Central memory CD8-positive, alpha-beta T cell (primary cell): ENCODE measurements at places on chromosomes 5 and 9.

GRCh38 chr5:149437391-149438040, 58.4 kb upstream of the IL17B start:
- DNase-seq: no peak
- peaks cover 14% of the 10 kb centered on the region for H3K27me3 ChIP-seq
- H3K36me3 ChIP-seq: no peaks in the 10 kb centered on the region

- no peak for DNase-seq
- no peaks in the 10 kb centered on the region for H3K4me1 ChIP-seq
- H3K27me3 ChIP-seq: no peaks in the 10 kb centered on the region
- H3K36me3 ChIP-seq: no peaks in the 10 kb centered on the region
Observed at GRCh38 chr5:53877243-53877642, 316.8 kb downstream of the NDUFS4 start.

DNA sequence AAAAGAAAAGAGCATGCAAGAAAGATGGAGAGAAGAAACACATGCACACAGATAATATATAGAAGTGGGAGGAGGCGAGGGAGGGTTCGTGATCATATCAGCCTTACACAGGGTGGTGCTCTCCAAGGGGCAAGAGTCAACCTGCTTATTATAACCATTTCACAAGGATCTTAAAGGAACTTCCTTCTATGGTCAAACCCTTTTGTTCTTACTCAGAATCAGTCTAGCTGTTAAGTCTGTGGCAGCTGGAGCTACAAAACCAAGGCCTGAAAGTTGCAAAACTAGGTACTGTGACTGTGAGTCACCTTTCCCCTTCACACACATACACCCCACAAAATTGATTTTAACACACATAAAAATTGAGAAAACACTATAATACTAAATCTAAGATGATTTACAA, 18.5 kb upstream of the ERMP1 start:
- H3K27me3 ChIP-seq: no peaks in the 10 kb centered on the region
- no peak overlapping the region for H3K4me3 ChIP-seq
- no peak for DNase-seq
- H3K27ac ChIP-seq: peak overlapping the region; percentile 61

DNA sequence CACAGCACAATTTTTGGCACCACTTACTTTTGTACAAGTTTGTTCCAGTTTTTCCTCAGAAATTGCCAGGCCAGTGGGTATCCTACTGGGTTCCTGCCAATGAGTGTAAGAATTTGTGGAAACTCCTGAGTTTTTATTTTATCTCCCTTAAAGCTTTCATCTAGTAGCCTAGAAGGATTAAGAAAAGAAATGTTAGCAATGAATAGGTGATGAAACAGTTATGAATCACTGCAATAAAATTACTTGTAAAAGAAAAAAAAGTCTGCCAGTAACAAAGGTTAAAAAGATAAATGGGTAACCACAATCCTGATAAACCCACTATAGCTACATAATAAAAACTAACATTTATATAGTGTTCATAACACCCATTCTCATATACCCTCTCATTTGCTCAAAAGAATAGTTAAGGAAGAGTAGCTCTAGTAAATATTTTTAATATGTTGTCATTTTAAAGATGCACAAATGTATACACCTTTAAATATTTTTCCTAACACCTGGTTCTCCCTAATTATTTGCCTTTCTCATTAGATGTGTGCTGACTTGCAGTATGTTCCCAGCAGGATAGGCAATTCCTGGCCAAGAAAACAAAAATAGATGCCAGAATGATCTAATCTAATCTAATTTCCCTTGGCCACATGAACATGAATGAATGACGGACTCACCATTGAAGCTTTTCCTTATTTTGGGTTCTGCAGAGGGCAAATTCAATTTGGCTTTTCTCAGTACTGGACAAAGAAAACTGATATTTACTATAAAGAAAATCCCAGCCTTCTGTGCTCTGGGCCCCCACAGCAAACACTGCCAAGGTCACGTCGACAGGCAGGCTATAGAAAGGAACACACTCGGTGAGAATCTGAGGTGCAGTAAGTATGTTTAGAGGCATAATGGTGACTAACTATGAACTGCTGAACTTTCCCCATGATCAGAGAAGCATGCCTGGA, 26.4 kb downstream of the ERAP1 start:
- no peak overlapping the region for H3K4me3 ChIP-seq
- H3K4me1 ChIP-seq: no peaks in the 10 kb centered on the region
- DNase-seq: no peak
- peaks cover 81% of the 10 kb centered on the region for H3K36me3 ChIP-seq
- H3K27ac ChIP-seq: no peak overlapping the region
